Daoy (cell line): ENCODE measurements at places on chromosomes 5 and 9. TPM values are rescaled to one million over a fixed set of nuclear protein-coding genes. Genes with fewer than 3 reads are reported as not detected.

Gene AIF1L
- 3.5 and 5.2 TPM in 2 replicates for total RNA-seq

Gene RAPGEF1
- 12.3 and 34.2 TPM in 2 replicates for total RNA-seq

Gene SKP1
- 343 and 386 TPM in 2 replicates for total RNA-seq

Gene ZNF454
- total RNA-seq = 1.0 and 2.6 TPM in 2 replicates

Gene ARHGAP26
- total RNA-seq = 5.8 and 7.7 TPM in 2 replicates

DNA sequence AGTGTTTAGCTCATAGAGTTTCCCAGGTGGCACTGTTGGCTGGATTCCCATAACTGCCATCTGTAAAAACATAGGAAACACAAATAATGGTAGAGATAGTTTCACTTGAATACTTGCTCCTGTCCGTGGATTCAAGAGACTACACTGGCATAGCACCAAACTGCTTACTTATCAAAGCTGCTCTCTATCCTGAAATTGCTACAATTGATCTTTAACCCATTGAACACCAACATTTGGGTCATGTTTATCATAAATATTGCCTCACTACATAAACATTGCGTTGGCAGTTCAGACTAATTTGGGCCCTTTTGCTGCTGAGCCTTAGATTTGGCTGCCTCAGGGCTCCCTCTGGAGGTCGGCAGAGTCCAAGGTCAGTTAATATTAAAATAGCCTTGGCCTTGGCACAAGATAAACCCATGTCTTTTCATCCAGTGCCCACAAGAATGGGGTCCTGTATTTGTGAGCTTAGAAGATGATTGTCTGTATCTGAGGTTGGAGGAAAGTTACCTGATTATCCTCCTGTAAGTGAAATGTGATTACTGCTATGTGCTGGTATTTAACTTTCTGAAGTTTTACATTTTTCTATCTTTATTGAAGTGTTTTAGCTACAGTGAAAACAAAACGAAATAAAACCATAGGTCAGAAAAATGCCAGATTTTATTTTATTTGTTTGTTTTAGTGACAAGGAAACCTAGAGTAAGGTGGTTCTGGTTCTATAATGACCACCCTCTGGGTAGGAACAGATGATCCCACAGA, 4.0 kb upstream of the RANBP3L start:
- DNase-seq = peak; percentile 40

- DNase-seq = peak; percentile 31
Measured at GRCh38 chr9:16180546-16180945, 627.7 kb downstream of the CCDC171 start.

- DNase-seq = peak; percentile 9
Measured at GRCh38 chr5:133523013-133523658, 89.2 kb downstream of the FSTL4 start.

- DNase-seq = no peak
Measured at GRCh38 chr5:93039888-93040287, 541.1 kb downstream of the NR2F1-AS1 start.

DNA sequence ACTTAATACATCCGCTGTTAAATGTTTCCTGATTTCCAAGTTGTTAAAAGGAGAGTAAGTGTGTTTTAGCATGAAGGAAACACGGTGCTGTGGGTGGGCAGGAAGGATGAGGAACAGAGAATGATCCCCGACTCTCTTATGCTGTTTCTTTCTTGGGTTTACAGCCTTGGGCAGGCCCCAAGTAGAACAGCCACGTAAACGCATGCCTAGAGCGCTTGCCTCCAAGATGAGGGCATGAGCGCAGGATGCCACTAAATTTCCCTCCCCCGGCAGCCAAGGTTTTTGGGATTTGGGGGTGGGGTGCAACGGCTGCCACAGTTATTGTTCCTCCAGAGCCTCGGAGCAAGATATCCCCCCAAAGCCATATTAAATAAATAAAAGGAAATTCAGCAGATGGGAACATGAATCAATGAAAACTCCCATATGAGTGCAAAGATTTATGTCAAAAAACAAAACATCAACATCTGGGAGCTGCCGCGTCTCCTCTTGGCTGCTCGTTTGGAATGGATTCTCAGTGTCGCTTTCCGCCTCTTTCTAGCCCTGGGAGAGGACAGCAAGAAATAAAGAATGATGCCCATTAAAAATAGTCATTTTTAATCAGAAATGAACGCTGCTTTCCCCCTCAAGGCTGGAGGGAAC, 10.0 kb upstream of the DELE1 start:
- no peak for DNase-seq

- no peak for DNase-seq
Measured at GRCh38 chr5:57452885-57453284, 29.7 kb downstream of the ACTBL2 start.

DNA sequence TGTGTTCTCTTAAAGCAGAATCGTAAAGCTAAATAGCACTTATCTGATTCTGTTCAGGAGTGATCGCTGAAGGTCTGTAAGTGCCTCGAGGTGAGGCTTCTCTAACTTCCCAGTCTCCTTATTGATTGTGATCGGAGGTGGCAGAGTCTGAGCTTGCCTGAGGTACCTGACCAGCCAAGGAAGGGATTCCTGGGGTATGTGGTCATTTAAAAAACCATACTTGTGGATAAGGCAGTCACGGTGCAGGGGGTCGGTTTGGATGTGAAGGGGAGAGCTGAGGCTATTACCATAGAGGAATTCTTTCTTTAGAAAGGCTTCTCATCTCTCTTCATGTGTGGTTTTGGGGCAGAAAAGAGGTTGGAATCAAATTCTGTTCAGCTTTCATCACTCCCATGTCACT, 193.7 kb downstream of the TLE4 start:
- DNase-seq = peak; percentile 41

- DNase-seq = peak; percentile 75
Measured at GRCh38 chr5:151742870-151743294, 15.5 kb downstream of the ATOX1 start.

- no peak for DNase-seq
Measured at GRCh38 chr5:113036321-113036720, 59.7 kb downstream of the DCP2 start.

GRCh38 chr5:30063503-30063902, 1130.0 kb upstream of the CDH6 start:
- no peak for DNase-seq

- peak; percentile 7 for DNase-seq
Measured at GRCh38 chr5:38369692-38370091, 111.3 kb downstream of the EGFLAM start.

GRCh38 chr5:115471345-115472063, 73.1 kb downstream of the FEM1C start:
- DNase-seq = no peak

- no peak for DNase-seq
Measured at GRCh38 chr9:82558855-82559630, 503.9 kb downstream of the RASEF start.

DNA sequence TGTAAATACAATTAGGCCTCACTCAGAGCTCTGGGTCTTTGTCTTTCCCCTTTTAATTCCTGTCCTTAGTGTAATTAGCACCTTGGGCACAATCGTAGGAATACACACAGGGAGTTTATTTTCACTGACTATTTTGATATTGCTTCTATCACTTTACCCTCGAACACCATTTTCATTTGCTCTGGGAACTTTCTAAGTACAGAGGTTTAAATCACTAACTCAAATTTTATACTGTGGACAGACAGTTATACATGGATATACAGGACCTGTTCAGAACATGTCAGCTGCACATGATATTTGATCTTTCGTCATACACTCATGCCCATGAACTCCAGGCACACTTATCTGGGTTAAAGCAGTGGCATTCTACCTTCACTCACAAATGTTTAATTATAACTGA, 217.8 kb upstream of the TMEM161B start:
- no peak for DNase-seq

DNA sequence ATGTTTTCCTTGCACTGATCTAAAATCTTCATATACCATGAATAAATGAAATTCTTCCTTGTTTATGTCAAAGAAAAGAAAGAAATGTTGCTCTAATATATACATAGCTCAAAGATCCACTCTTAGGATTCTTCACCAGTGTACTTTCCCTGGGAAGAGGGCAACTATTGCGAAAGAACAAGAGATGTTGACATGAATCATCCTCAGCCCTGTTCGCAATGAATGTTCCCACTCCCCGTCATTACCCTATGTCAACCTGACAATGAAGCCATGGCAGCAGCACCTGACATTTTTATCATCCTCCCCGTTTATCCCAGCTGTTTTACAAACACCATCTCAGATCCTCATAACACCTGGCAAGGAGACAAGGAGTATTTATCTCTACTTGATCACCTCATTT, 409.1 kb upstream of the GRIA1 start:
- DNase-seq = no peak
